Fibroblast of skin of right quadriceps (primary cell): ENCODE measurements at places on chromosomes 1 and 21.

GRCh38 chr1:192342842-192343241 is 26.1 kb downstream of the RGS21 start:
- DNase-seq = no peak

DNA sequence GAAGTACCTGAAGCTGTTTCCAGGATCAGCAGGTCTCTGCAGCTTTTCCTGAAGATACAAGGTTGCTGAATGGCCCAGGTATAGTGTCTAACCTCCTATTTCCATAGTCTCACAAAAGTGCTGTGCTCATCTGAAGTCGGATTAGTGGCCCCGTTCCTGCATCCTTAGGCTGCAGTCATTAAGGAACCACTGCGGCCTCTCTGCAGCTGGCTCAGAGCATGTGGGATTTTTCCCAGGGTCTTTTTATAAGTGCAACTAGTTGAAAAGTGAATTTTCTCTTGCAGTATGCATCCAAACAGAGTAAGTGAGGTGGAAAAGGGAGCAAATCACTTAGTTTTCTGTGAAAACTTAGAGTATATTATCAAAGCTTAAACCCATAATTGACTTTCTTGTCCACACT is 565.3 kb upstream of the NEGR1 start:
- DNase-seq = no peak

GRCh38 chr1:41020109-41020576 is 1.4 kb downstream of the SLFNL1 start:
- DNase-seq = no peak

DNA sequence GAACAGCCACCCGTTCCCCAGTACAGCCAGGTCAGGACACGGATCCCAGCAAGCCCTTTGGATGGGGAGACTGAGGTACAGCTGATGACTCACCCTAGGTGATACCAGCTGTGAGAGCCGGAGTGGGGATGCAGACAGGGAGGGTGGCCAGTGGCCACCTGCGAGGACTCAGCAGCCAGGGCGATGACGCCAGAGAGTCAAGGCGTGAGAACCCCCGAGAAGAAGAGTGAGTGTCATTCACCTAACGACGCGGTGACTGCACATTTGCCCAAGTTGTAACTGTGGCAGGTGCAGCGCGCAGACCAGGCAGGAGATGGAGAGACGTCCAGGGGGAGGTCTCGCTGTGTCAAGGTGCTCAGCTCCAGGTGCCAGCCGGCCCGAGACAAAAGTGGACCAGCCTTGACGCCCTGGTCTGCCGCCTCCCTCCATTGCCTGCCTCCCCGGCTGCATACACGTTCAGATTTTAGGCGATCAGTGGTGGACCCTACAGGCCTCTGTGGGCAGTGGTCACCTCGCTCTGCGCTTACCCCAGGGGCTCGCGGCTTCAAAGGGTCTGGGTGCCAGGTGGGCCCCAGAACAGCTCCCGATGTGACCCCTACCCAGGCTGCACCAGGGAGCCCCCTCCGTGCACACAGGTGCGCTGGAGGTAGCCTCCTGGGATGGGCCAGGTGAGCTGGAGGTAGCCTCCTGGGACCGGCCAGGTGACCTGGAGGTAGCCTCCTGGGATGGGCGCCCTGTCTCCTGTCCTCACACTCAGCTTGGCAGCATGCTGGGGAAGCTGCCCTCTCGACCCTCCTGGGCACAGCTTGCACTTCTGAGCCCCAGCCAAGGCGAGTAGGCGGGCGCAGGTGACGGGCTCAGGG is 11.9 kb downstream of the LRRC3 start:
- DNase-seq = no peak
